Stimulated activated naive B cell treated with anti-CD40 and anti-IgM and Interleukin-4, amounts not matched to agents 10 μg/mL and 1 μg/mL and 100 μg/mL, for 72 hours (primary cell): ENCODE measurements at places on chromosomes 6 and 20.
A peak's percentile ranks its signal among the peaks of the same experiment; 100 is the strongest.

GRCh38 chr6:141401168-141401567 lies 731.6 kb upstream of the GJE1 start:
- H3K4me1 ChIP-seq, result peaks cover 6% of the 10 kb centered on the region
- DNase-seq, result no peak
- no peak overlapping the region for H3K27ac ChIP-seq
- no peaks in the 10 kb centered on the region for H3K27me3 ChIP-seq
- H3K36me3 ChIP-seq, result no peaks in the 10 kb centered on the region

GRCh38 chr6:121633309-121633708 lies 197.9 kb downstream of the GJA1 start:
- no peak overlapping the region for H3K4me3 ChIP-seq
- no peak overlapping the region for H3K27ac ChIP-seq
- no peaks in the 10 kb centered on the region for H3K36me3 ChIP-seq
- no peaks in the 10 kb centered on the region for H3K4me1 ChIP-seq

- no peaks in the 10 kb centered on the region for H3K27me3 ChIP-seq
- no peaks in the 10 kb centered on the region for H3K36me3 ChIP-seq
- H3K4me3 ChIP-seq, result no peak overlapping the region
- no peak overlapping the region for H3K27ac ChIP-seq
Measured at GRCh38 chr6:4969609-4970285, 34.1 kb downstream of the RPP40 start.

DNA sequence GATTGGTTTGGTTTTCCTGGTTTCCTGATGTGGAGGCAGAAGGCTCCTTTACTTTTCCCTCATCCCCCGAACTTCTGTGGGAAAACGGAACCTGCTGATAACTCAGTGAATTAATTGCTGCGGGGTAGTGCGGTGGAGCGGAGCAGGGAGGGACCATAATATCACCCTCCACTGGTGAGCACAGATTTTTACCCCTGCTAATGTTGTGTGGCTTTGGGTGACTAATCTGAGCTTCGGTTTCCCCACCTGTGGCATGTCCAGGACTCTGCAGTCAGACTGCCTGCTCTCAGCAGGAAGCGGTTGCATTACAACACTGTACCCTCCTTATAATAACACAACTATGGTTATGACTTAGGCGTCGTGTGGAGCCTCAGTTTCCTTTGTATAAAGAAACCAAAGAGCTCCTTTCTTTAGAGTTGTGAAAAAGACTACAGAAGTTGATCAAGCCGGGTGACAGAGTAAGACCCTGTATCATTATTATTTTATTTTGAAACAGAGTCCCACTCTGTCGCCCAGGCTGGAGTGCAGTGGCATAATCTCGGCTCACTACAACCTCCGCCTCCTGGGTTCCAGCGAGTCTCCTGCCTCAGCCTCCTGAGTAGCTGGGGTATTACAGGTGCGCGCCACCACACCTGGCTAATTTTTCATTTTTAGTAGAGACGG lies 2.2 kb upstream of the ID1 start:
- H3K36me3 ChIP-seq, result no peaks in the 10 kb centered on the region
- DNase-seq, result no peak
- H3K4me1 ChIP-seq, result peaks cover 15% of the 10 kb centered on the region
- H3K27ac ChIP-seq, result peak overlapping the region; percentile 72

- no peaks in the 10 kb centered on the region for H3K27me3 ChIP-seq
- no peaks in the 10 kb centered on the region for H3K4me1 ChIP-seq
- H3K27ac ChIP-seq, result no peak overlapping the region
- H3K4me3 ChIP-seq, result no peak overlapping the region
Measured at GRCh38 chr6:162999575-163000285, 272.0 kb downstream of the PACRG start.
